ENCODE measurements at places on chromosomes 3 and 15.

- DNase-seq: no peak
These were observed 37.2 kb downstream of the MGLL start for GRCh38 chr3:127784865-127785710.

DNA sequence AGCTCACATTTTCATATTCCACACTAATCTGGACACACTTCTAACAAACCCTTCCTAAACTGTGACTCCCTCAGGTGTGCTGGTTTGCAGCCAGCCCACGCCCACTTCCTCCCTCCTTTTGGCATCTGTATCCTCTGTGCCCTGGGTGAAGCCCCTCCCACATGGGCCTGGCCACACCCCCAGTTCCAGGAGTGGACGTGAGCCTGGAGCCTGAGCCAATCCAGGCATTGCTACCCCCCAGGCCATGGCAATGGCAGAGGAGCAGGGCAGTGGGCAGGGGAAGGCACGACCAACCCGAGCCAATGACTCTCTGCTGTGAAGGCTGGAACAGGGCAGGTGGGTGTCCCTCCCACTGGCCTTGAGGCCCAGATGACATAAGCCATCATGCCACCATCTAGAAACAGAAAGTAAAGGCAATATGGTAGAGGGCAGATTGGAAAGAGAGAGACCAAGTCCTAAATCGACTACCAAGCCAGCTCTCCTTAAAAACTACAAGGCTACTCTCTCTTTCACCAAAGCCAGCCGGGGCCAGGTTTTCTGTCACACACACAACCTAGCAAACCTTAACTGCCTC lies 18.6 kb downstream of the FAM174B start:
- DNase-seq: no peak

GRCh38 chr3:108157273-108157672 lies 65.0 kb downstream of the IFT57 start:
- DNase-seq: no peak

DNA sequence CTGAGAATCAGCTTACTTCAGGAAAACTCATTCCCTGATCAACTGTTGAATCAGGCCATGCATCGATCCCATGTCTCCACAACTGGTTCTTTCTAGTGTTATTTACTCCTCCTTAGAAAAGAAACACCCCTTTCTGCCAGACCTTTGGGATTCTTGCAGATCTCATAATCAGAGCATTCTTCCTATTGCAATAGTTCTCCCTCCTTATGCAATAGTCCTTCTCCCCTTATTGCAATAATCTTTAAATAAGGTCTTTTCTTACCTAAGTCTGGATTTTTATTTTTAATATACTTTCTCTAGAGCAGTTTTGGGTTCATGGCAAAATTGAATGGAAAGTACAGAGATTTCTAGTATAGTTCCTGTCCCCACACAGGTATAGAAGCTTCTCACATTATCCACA lies 141.9 kb upstream of the SGO1 start:
- no peak for DNase-seq

GRCh38 chr3:73511571-73512525 lies 112.9 kb downstream of the PDZRN3 start:
- DNase-seq: no peak

- no peak for DNase-seq
These were observed 78.5 kb downstream of the HMG20A start for GRCh38 chr15:77499087-77499760.

- no peak for DNase-seq
These were observed 173.4 kb downstream of the SERPINI1 start for GRCh38 chr3:167908746-167909503.

GRCh38 chr15:95439922-95440376 lies 890.6 kb upstream of the NR2F2 start:
- DNase-seq: no peak

DNA sequence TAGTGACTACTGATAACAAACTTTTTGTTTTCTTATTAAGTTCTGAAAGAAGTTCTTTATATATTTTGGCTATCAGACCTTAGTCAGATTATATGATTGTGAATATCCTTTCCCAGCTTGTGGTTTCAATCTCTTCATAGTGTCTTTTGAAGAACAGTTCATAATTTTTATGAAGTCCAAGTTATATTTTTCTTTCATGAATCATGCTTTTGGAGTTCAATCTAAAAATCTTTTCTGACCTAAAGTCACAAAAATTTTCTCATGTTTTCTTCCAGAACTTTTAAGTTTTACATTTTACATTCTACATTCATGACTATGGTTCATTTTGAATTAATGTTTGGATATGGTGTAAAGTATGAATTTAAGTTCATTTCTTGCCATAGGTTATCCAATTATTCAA lies 34.2 kb upstream of the OCA2 start:
- no peak for DNase-seq

DNA sequence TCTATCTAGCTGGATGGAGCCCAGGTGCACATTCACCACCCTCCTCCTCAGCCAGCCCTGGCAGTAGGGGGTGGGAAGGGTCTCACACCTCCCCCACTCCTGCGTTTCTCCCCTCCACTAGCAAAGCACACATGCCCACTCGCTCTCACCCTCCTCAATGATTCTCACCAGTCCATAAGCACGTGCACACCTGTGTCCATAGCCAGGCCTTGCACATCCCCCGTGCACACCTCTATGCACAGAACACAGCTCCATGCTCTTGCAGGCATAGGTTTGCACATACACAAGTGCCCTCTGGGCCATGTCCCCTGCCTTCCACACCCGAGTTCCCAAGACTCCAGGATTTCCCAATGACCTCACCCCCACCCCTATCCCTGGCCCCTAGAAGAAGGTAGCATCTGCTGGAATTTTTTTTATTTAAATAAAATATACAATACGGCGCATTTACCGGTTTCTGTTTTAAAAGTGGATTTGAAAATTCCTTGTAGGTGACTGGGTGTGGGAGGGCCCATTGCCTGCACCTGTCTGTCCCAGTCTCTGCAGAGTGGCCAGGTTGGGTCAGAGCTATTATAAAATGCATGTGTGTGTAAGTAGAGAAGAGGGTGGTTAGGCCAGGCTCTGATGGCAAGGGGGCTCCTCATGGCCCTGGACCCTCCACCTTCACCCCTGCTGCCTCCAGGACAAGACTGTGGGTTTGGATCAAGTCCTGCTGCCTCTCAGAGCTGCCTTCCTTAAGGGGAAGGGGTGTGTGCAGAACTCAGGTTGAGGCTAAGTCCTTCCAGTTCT lies 49.1 kb downstream of the HCN4 start:
- no peak for DNase-seq

- no peak for DNase-seq
These were observed 21.6 kb downstream of the SAMMSON start for GRCh38 chr3:70020906-70021660.

GRCh38 chr3:186317478-186317877 lies 44.6 kb downstream of the DGKG start:
- no peak for DNase-seq

GRCh38 chr3:88010810-88011209 lies 48.0 kb downstream of the CGGBP1 start:
- DNase-seq: no peak

DNA sequence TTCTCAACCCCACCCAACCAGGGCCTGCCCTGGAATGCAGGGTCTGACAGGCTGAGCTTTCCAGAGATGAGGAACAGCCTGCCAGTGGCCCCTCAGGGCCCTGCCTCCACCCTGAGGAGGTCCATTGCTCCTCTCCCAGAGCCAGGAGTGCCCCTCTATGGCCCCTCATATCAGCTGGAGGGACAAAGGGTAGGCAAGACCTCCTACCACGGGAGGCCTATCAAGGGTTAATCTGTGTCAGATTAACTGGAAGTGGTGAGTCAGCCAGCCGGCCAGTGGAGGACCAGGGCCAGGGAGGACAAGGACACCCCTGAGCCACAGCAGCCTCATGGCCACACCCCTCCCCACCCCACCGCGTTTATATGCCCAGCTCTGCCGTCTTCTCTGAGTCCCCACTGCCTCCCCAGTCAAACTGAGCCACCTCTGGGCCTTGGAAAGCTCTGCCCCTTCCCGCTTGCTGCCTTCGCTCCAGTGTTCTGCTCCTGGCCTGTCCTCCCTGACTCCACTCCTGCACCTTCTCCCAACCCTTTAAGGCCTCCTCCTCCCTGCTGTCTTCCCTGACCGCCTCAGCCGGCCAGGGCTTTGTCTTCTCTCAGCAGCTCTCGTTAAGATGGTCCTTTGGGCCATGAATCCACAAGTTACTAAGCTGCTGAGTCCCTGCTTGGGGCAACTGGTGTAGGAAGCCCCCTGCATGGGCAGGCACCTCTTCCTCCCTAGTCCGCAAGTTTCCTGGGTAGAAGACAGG lies 6.5 kb downstream of the CCDC33 start:
- DNase-seq: no peak

DNA sequence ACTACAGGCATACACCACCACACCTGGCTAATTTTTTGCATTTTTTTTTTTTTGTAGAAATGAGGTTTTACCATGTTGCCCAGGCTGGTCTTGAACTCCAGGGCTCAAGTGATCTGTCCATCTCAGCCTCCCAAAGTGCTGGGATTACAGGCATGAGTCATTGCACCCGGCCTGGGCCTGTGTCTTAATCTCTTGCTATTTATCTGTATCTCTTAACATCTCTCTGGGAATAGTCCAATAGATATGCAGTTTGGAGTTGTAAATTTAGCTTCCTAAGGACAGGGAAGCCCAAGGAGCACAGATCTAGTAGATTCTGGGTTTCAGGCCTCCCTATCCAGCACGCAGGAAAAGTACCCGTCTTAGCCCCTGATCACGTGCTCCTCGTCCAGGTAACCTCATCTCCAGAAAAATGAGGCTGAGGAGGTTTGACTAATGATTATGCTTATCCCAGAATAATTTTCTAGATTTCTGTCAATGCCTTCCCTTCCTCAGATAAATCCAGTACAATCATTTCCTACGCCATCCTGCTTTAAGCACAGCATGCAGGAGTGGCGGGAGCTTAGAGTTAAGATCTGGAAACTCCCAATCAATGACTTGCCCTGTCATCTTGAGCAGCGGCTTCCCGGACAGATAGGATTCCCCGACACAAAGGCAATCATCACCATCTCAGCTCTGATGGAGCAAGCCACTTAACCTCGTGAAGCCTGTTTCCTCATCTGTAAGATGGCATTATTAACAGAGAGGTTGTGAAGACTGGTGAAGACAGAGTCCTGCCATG lies 12.3 kb upstream of the CTDSPL start:
- DNase-seq: no peak

GRCh38 chr15:48085591-48085930 lies 35.2 kb upstream of the SLC24A5 start:
- no peak for DNase-seq

- no peak for DNase-seq
These were observed 665 bp downstream of the GATM start for GRCh38 chr15:45377609-45378148.

- no peak for DNase-seq
These were observed 13.5 kb upstream of the TIPIN start for GRCh38 chr15:66369773-66370651.

DNA sequence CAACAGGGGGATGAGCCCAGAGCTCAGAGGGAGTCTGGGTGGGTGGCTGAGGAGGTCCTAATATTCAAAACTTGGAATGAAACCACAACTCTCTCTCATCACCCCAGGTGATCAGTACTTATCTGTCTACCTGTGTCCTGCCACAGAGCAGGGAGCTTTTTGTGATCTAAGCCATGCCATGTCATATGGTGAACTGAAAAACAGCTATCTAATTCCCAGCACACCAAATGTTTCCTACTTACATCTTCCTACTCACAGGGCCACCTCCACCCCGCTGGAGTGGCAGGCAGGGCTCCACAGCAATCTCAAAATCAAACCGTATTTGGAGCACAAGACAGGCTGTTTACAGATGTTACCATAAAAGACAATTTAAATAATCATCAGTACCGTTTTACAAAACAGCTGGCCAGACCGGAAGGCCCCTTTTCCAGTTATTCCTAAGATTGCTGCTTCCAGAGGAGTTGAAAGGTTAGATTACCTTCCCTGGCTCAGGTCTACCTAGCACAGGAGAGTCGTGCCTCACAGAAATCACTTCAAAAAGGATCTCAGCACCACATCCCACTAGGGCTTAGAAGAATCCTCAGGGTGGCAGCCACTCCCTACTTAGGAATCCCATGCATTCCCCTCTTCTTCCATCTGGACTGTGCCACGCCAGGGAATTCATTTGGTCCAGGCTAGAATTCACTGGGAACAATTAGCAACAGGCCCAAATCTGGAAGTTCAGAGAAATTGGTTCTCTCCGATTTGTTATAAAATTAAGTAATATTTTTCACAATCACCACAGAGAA lies 226.6 kb upstream of the IL12A start:
- DNase-seq: no peak

DNA sequence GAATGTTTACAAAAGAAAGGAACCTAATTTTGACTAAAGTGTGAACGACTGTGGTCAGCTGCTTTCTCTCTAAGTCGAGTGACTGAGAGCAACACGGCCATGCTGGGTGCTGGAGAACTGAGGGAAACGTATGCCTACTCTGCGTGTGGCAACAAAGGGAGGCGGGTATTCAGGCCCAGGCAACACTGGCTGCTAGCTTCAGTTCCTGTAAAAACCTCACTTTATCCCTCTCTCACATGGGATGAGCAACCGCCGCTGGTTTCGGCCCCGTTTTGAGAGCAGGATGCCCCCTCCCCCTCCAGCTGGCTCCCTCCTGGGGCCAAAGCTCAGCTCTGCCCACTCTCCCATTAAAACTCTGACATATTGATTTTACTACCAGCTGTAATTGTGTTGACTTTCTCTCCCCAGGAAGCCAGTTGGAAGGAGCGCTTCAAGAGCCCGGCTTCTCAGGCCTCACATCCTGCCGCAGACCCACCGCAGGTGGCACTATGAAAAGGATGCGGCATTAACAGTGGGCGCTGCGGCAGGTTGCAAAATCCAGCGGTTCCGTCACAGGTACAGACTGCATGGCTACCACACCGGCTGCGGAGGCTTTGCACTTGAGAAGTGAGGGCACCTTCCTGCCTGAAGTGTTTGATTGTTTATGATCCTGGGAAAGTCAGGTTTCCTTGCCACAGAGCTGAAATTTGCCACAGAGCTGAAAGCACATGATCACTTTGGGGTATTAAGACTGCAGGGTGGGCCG lies 12.7 kb downstream of the PLXND1 start:
- no peak for DNase-seq

- no peak for DNase-seq
These were observed 21.1 kb downstream of the GTF2E1 start for GRCh38 chr3:120763601-120764000.

DNA sequence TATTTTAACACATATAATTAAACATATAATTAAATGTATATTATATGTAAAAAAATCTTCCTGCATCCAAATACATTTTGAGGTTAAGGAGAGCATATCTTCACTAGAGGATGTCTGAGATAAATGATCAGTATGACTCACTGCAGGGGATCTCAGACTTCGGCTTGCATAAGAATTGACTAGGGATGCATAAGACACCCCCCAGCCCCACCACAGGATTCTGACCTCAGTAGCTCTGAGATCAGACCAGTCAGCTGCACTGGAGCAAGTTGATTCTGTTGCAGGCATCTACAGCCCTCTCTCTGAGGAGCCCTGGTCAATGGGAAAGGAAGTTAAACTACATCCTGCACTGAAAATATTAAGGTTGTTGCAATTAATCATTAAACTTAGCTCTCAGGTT lies 29.0 kb upstream of the TBC1D21 start:
- no peak for DNase-seq

- no peak for DNase-seq
These were observed 25.2 kb downstream of the EXD1 start for GRCh38 chr15:41205315-41205714.

Data from activated naive CD4-positive, alpha-beta T cell (primary cell).